Natural killer cell treated with Interleukin-12 subunit alpha and Interleukin-12 subunit beta and Interleukin-15 and Interleukin-18, amount 100 ng/mL, for 72 hours (primary cell): ENCODE measurements at places on chromosomes 11 and 22. TPM values are rescaled to one million over a fixed set of nuclear protein-coding genes. Genes with fewer than 3 reads are reported as not detected.

DNA sequence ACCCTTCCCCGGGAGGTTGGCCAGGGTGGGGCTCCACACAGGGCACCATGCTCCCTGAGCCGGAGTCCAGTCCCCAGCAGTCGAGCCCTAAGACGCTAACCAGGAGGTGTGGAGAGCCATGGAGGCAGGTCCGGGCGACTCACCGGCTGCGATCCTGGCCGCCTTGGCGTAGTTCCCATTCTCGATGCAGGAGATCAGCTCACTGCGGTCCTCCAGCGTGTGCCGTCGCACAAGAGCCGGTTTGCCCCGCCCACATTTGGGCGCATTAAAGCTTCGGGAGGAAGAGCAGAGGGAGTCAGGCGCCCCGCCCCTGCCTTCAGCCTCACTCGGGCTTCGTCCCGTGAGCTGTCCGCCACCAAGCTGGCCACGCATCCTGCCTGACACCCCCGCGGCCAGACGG is 50.8 kb downstream of the BRD1 start:
- H3K27me3 ChIP-seq: no peaks in the 10 kb centered on the region
- H3K4me3 ChIP-seq: no peak overlapping the region
- H3K4me1 ChIP-seq: no peaks in the 10 kb centered on the region
- H3K36me3 ChIP-seq: no peaks in the 10 kb centered on the region

DNA sequence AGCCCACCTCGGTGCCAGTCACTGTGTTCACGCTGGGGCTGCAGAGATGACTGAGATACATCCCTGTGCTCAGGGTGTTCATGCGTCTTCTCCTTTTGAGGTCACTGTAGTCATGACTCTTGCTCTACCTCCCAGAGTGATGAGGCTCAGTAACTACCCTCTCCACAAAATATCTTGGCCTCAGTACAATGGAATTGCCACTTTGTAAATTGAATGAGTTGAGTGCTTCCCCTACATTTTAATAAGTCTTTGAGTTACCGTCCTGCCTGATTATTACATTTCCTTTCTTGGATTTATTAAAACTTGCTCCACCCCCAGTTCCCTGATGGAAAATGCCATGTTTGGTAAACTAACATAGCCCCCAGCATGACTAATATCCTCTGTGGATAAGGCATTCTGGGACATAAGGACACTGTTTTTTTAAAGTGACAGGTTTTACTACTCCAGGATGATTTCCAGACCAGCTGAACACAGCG is 15.9 kb downstream of the PRSS23 start:
- no peak overlapping the region for H3K4me3 ChIP-seq
- no peaks in the 10 kb centered on the region for H3K36me3 ChIP-seq
- no peak for DNase-seq

LRRC10B gene
- not detected for total RNA-seq

GRCh38 chr11:65435411-65435931 is 12.9 kb downstream of the NEAT1 start:
- peak overlapping the region; percentile 77 for H3K27ac ChIP-seq
- no peaks in the 10 kb centered on the region for H3K27me3 ChIP-seq
- peaks cover 20% of the 10 kb centered on the region for H3K36me3 ChIP-seq
- DNase-seq: no peak
- H3K4me3 ChIP-seq: no peak overlapping the region
- peaks cover 80% of the 10 kb centered on the region for H3K4me1 ChIP-seq

OR10A5 gene
- not detected for total RNA-seq

RFPL3 gene
- total RNA-seq: not detected

DNA sequence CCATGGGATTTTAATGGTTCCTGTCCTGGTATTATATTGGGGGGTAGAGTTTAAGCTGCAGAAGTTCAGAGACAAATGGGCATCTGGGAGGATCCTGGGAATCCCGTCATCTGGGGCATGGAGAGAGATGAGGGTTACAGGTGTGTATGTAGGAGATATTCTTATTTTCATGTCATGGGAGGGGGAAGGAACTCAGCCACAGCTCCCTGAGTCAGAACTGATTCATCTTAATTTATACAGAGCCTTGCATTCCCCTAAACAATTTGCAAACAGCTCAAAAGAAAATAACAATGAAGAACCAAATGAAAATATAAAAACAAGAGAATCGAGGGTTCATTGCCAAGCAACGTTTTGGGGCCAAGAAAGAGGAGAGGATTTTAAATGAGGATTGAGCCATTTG is 155.9 kb upstream of the TBCEL start:
- no peaks in the 10 kb centered on the region for H3K27me3 ChIP-seq
- H3K4me1 ChIP-seq: peaks cover 69% of the 10 kb centered on the region
- no peaks in the 10 kb centered on the region for H3K36me3 ChIP-seq

SHANK3 gene
- not detected for total RNA-seq

DNA sequence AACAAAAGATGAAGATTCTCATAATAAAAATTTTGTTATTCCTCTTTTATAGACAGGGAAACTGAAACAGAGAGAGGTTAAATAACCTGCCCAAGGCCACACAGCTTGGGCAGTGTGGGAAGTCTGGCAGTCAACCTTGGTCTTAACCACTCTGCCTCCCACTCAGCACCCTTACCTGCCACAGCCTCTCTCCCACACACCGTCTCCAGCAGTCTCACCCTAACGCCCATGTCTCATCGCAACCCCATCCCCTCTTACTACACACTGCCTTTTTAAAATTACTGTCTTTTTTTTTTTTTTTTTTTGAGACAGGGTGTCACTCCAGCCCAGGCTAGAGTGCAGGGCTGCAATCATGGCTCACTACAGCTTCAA is 25.0 kb downstream of the ARRB1 start:
- H3K27ac ChIP-seq: peak overlapping the region; percentile 57
- H3K4me3 ChIP-seq: peak overlapping the region; percentile 47

TSSK2 gene
- 0.39 TPM for total RNA-seq

DNA sequence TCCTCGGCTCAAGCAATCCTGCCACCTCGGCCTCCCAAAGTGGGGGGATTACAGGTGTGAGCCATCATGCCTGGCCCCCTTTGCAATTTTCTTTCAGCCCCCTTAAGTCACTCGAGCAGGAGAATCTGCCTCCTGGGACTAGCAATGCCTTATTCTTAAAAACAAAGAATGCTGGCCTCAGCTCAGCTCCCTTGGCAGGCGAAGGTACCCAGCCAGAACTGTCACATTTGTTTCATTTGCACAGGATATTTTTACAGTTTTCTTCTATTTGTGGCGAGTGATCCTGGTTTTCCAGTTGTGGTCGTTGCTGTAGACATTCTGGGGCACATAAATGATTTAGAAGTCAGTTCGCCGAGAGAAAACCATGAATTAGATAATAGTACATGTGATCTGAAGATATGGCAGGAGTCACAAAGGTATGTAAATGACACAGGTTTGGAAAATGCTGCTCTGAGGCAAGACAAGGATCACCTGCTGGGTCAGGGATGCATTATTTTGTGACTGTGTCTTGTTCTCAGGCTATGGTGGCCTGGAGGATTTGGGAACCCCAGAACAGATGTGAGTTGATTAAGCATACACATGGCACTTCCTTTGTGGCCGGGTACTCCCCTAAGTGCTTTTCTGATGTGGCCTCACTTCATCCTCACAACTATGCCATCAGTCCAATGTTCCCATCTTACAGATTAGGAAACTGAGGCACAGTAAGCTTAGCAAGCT is 51.2 kb upstream of the SLC22A12 start:
- no peaks in the 10 kb centered on the region for H3K36me3 ChIP-seq
- no peak overlapping the region for H3K4me3 ChIP-seq
- H3K27ac ChIP-seq: no peak overlapping the region
- no peak for DNase-seq

GRCh38 chr11:21894492-21894891 is 298.4 kb upstream of the ANO5 start:
- no peak for DNase-seq
- H3K36me3 ChIP-seq: no peaks in the 10 kb centered on the region
- H3K4me3 ChIP-seq: no peak overlapping the region
- H3K4me1 ChIP-seq: peaks cover 4% of the 10 kb centered on the region

CHST1 gene
- not detected for total RNA-seq

DNA sequence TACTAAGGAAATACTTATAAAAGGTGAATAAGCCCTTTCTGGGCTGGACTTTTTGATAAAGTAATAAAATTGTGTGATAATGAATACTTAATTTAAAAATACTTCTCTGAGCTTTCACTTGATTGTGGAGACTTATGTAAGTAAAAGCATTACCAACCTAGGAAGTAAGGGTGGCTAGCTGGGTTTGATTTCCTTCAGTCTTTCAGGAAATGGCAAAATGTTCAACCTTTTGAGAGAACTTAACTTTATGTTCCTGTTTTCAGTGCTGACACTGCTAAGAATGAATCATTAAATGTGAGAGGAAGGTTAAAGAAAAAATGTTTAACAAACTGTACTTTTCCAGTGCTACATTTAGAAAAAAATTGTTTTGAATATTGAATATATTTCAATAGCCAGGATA is 900.3 kb downstream of the METTL15 start:
- H3K4me3 ChIP-seq: no peak overlapping the region
- no peaks in the 10 kb centered on the region for H3K4me1 ChIP-seq

DNA sequence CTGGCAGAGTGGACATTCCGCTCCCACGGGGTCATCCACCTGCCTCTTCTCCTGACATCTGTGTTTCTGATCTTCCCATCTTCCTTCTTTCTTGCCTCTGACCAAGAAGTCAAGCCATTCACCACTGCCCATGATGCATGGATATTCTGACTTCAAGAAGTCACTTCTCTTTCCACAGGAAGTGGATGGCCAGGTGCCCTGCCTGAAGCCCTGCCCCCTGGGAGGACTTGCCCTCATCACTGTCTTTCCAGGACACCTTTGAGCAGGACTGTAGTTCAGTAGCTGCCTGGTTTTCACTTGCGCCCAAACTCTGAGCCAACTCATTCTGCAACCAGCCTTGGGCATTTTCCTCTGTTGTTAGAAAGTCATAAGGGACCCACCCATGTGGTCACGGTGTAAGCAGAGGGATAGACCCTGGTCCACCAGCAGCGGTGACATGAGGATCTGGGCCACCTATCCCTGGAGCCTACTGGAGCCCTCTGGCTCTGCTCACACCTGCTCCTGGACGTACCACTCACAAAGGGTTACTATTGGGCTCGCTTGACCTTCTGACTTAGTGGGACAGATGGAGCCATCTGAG is 6.9 kb downstream of the CYTH4 start:
- no peaks in the 10 kb centered on the region for H3K27me3 ChIP-seq
- H3K36me3 ChIP-seq: peaks cover 10% of the 10 kb centered on the region
- peak overlapping the region; percentile 48 for H3K4me3 ChIP-seq
- peaks cover 80% of the 10 kb centered on the region for H3K4me1 ChIP-seq
- no peak for DNase-seq

ANO9 gene
- total RNA-seq: 2.4 TPM

GRCh38 chr11:16763746-16764145 is 25.3 kb downstream of the C11orf58 start:
- no peak for DNase-seq
- peaks cover 6% of the 10 kb centered on the region for H3K4me1 ChIP-seq
- H3K36me3 ChIP-seq: no peaks in the 10 kb centered on the region
- H3K27me3 ChIP-seq: peaks cover 7% of the 10 kb centered on the region
- H3K27ac ChIP-seq: no peak overlapping the region
- H3K4me3 ChIP-seq: no peak overlapping the region

CDKN1C gene
- 1.2 TPM for total RNA-seq

- DNase-seq: no peak
- H3K4me3 ChIP-seq: no peak overlapping the region
- H3K36me3 ChIP-seq: no peaks in the 10 kb centered on the region
- H3K27ac ChIP-seq: no peak overlapping the region
These were observed 161.8 kb downstream of the IGLL1 start for GRCh38 chr22:23418159-23418788.

GRCh38 chr11:77557553-77557952 is 32.2 kb upstream of the AQP11 start:
- DNase-seq: no peak
- H3K36me3 ChIP-seq: no peaks in the 10 kb centered on the region
- H3K4me3 ChIP-seq: no peak overlapping the region
- H3K27ac ChIP-seq: no peak overlapping the region
- no peaks in the 10 kb centered on the region for H3K4me1 ChIP-seq

DNA sequence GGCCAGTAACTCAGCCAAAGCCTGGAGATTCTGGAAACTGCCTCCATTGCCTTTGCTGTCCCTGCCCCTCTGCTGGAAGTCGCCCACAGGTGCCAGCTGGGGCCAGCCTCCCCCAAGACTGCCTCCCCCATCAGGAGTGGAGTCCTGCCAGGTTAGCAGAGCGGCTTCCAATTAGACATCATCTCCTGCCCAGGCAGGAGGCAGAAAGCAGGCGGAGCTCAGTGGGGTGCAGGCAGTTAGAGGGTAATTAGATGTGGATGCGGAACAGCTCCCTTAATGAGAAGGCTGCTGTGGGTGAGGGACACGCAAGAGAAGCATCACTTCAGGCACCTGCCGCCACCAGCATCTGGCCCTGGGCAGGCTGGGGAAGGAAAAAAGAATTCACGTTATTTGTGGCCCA is 90.9 kb upstream of the TP53I11 start:
- H3K27me3 ChIP-seq: peaks cover 7% of the 10 kb centered on the region
- peaks cover 13% of the 10 kb centered on the region for H3K4me1 ChIP-seq
- H3K4me3 ChIP-seq: no peak overlapping the region
- no peak overlapping the region for H3K27ac ChIP-seq

BCO2 gene
- total RNA-seq: 1.4 TPM

DNA sequence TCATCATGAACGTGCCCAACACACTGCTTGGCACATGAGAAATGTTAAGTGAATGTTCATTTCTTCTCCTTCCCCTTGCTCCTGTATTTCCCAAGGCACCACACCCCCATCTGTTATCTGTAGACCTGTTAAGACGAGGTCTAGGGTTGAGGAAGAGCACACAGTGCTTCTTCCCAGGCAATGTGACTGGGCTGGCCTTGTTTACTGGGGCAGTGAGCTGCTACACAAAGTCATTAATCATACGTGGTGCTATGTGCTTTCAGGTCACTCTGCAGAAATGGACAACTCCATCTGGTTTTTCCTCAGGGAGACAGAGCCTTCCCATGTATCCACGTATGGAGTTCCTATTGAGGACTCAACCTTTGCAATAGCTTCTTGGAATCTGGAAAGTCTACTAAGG is 118.7 kb downstream of the KCNC1 start:
- no peak overlapping the region for H3K27ac ChIP-seq
- H3K36me3 ChIP-seq: no peaks in the 10 kb centered on the region
- H3K4me3 ChIP-seq: no peak overlapping the region
- no peaks in the 10 kb centered on the region for H3K27me3 ChIP-seq
- no peak for DNase-seq
- peaks cover 20% of the 10 kb centered on the region for H3K4me1 ChIP-seq

VSTM5 gene
- total RNA-seq: not detected

GRCh38 chr11:8086571-8086970 is 5.6 kb downstream of the TUB start:
- H3K4me3 ChIP-seq: no peak overlapping the region
- no peak overlapping the region for H3K27ac ChIP-seq
- H3K27me3 ChIP-seq: peaks cover 17% of the 10 kb centered on the region
- H3K36me3 ChIP-seq: no peaks in the 10 kb centered on the region

GRCh38 chr11:120586728-120587127 is 75.2 kb downstream of the GRIK4 start:
- no peak for DNase-seq
- H3K27ac ChIP-seq: no peak overlapping the region
- H3K27me3 ChIP-seq: peaks cover 13% of the 10 kb centered on the region
- no peak overlapping the region for H3K4me3 ChIP-seq
